Right renal pelvis (tissue), 4 donors: ENCODE measurements at places on chromosomes 5 and 9. TPM values are rescaled to one million over a fixed set of nuclear protein-coding genes. Genes with fewer than 3 reads are reported as not detected.

Gene DMRT2
- polyA plus RNA-seq: 2.4 TPM

Gene ARSI
- polyA plus RNA-seq: 3.3 TPM

Gene C9orf57
- polyA plus RNA-seq: not detected

Gene NSMF
- 45.7 TPM for polyA plus RNA-seq

Gene GLIPR2
- polyA plus RNA-seq: 40.6 TPM

Gene IFNA13
- polyA plus RNA-seq: not detected

Gene PCDHA9
- 0.06 TPM for polyA plus RNA-seq

Gene ZNF366
- polyA plus RNA-seq: 3.6 TPM

Gene PCDHGB3
- 2.2 TPM for polyA plus RNA-seq

Gene SPINK6
- polyA plus RNA-seq: not detected

Gene LOX
- polyA plus RNA-seq: 40.7 TPM

Gene LCN15
- polyA plus RNA-seq: 0.06 TPM

Gene PCDHB11
- 5.0 TPM for polyA plus RNA-seq

Gene OR1L4
- not detected for polyA plus RNA-seq

Gene FNIP1
- 16.3 TPM for polyA plus RNA-seq

Gene PCDHA7
- polyA plus RNA-seq: 0.51 TPM

Gene GDNF
- polyA plus RNA-seq: 17.7 TPM

Gene INSL6
- polyA plus RNA-seq: 0.35 TPM

Gene POMT1
- polyA plus RNA-seq: 33.4 TPM

Gene OR1J2
- not detected for polyA plus RNA-seq

Gene FAM169A
- polyA plus RNA-seq: 17.8 TPM

Gene SCAI
- 8.9 TPM for polyA plus RNA-seq

Gene MSX2
- 0.90 TPM for polyA plus RNA-seq

Gene AQP3
- 51.4 TPM for polyA plus RNA-seq
